Fibroblast of skin of abdomen (primary cell): ENCODE measurements at places on chromosomes 6 and 20.

DNA sequence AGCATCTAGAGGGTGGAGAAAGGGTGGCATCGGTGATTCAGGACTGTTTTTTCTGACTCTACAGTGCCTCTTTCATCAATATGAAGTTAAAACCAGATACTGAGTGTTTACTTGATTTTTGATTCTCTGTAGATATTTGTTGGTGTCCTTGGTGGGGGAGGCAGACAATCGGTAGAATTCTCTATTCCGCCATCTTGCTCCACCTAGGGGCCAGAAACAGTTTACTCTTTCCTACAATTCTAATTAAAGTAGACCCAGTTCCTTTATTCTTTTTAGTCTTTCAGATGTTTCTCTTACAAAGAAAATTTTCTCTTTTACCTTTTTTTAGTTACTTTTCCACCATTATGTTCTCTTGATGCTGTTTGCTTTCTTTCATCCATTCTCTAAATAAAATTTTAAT, 162.1 kb upstream of the RAB32 start:
- DNase-seq, result no peak

DNA sequence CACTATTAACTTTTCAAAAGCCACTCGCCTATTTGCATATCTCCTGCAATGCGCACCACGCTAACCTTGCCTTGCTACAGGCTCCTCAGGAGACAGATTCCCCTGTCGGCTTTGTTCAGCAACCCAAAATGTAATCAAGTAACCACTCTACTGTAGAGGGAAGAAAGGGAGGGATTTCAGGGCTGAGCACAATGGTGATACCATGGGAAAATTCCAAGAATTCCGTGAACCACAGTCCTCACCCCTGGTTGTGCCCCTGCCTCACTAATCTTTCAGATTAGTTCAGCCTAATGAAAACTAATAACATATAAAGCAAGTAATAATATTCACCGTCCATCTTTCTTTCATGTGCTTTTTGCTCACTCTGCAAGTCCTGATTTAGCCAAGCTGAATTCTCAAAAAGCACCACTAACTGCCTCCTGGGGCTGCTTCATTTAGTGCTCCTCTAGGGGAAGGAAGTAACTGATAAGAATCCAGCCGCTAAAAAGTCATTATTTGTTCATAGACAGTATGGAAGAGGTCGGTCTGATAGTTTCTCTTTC, 6.6 kb downstream of the CITED2 start:
- DNase-seq, result no peak

DNA sequence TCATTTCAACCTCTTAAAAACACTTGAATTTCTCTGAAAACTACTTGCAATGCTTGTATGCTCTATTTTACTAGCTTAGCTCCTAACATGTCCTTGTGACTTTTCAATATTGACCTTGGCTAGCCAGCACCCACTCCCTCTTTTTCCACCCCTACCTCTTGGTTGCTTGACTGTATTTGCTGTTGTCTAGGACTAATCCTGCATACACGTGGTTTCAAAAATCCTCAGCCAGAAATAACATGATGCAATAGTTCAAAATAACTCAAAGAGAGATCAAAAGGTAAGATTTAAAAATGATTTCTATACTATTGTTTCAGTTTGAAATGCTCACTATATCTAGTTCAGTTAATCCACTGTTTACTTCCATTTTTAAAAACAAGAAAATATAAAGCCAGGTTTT, 102.3 kb upstream of the TBX18 start:
- DNase-seq, result no peak

- DNase-seq, result peak; percentile 76
Measured at GRCh38 chr6:2237001-2237400, 8.4 kb downstream of the GMDS start.

DNA sequence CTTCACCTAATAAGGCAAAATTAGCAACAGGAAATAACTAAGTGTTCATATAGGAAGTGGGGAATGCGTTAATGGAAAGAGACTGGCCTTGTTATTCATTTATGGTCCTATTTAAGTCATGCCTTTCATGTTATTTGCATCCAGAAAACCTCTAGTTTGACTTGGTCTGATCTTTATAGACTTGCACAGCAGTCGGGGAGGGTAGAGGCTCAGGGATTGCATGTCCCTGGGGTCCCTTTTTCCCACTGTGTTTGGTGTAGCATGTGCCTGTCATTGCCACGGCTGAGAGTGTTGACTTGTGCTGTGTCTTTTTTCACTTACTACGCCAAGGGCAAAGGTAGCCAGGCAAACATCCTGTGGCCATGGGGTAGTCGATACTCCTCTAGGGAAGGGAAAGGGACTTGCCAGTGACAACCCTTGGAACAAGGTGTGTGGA, 105.4 kb upstream of the RIN2 start:
- DNase-seq, result no peak

- no peak for DNase-seq
Measured at GRCh38 chr6:98433325-98434056, 400.9 kb upstream of the POU3F2 start.

- DNase-seq, result no peak
Measured at GRCh38 chr6:151747896-151748295, 59.6 kb upstream of the ESR1 start.

DNA sequence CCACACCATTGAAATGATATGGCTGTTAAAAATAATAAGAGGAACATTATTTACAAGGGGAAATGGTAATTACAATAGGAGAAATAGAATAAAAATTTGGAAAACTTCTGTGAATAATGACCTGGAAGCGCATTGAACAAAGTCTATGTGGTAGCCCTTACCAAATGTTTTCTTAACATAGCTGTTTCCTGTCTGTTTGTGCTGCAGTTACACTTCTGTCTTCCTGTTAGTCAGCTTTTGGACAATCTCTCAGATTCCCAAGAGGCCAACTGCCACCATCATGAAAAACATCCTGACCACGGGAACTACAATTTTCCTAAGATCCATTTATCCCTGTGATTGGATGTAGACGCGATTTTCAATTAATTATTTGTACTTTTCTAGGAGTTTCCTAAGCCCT, 754.4 kb upstream of the MARCKS start:
- DNase-seq, result peak; percentile 36

DNA sequence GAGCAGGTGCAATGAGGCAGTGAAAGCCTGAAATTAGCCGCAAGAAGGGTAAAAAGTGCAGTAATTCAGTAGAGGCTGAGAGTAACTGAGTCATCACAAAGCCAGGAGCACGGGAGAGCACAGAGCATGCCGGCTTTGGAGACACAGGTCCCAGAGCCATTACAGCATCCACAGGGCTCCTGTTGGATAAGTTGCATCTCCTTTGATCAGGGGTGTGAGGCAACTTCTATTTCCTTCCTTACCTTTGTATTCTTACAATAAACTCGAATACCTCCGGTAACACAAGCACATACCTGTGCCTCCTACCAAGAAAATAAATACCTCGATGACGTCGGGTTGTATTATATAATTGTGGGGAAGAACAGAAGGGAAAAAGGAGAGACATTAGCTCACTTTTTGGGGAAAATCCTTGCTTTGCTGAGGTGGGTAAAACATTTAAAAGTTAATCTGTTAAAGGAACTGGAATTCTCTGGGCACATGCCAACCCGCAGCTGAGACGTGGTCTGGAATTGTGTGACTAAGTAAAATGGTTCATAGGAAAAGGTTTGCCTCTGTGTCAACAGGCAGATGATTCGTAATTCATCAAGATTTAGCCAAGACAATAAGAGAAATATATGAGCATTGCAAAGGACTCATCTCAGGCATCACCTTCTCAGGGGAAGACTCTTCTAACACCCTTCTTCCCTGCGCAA, 360.7 kb upstream of the ZFP64 start:
- DNase-seq, result peak; percentile 92

DNA sequence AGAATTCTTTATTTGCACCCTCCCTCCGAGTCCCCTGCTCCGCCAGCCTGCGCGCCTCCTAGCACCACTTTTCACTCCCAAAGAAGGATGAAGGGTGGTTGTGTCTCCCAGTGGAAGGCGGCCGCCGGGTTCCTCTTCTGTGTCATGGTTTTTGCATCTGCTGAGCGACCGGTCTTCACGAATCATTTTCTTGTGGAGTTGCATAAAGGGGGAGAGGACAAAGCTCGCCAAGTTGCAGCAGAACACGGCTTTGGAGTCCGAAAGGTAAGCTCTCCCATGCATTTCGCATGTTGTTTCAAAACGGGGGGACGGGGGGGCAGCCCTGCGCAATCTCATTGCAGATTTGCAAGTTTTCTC, 357 bp downstream of the PCSK2 start:
- DNase-seq, result no peak

GRCh38 chr20:16392346-16392745, 180.9 kb downstream of the KIF16B start:
- no peak for DNase-seq

DNA sequence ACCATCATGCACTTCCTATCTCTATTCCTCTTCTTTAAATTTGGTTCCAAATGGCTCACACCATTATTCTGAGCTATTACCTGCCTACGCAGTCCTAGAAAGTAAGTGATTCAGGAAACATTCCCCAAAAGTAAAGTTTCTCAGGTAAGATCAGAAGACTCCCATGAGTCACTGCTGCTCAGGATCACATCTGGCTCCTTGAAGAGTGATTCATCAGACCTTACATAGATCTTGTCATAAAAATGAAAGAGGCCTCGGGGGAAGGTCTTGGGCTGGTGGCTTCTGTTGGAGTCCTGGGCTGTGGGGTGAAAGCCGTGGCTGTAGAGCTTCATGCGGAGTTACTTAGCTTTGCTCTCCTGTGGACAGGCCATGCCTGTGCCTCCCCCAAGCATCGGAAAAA, 35.9 kb downstream of the PLG start:
- no peak for DNase-seq

GRCh38 chr6:26500102-26500501, at the start of gene BTN1A1:
Gene BTN1A1, plus strand, starts transcription at chr6:26500303. Its CDS starts 984 bp downstream, at chr6:26501287.
- DNase-seq, result no peak

- DNase-seq, result peak; percentile 36
Measured at GRCh38 chr20:62122654-62123449, 577 bp downstream of the LSM14B start.

DNA sequence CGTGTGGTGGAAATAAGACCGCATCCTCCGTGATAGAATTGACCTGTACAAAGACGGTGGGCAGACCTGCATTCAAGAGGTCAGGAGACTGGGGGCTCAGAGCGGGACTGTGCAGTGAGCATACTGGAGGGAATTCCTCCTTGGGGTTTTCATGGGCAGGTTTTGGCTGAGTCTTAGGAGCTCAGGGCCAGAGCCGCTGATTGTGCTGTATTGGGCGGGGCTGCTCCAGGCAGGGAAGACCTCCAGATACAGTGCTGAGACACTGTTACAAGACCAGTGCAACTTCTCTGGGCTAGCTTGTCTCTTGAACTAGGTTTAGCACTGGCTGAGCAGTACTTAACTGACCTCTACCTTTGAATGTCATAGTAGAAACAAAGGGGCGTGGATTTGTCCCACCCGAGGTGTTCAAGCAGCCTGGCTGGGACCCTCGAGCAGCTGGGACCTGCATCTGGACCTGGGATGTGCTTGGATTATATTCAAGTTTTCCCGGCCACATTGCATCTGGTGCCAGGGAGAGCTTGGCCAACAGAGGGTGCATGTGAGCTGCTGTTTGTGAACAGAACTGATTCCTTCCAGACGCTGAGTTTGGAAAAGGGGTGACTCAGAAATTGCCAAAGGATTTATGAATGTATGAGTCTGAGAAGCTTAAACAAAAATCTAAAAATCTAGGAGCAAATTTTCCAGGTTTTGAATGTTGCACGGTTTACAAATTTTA, 33.4 kb upstream of the SLC22A1 start:
- peak; percentile 90 for DNase-seq

DNA sequence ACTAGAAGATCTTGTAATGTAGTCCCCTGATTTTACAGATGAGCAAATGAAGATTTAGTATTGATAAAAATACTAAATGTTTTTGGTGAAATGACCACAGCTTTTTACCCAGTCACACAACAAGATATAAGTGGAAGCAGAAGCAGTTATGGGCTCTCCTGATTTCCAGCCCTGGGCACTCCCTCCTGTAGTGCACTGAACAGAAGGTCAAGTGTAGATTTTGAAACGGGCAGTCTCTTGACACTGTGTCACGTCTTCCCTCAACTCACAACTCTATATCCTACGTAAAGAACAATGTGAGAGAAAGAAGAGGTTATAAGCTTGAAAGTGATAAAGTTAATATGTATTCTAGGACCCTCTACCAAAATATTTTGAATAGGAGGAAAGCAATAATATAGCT, 23.3 kb downstream of the TMEM200A start:
- DNase-seq, result no peak

DNA sequence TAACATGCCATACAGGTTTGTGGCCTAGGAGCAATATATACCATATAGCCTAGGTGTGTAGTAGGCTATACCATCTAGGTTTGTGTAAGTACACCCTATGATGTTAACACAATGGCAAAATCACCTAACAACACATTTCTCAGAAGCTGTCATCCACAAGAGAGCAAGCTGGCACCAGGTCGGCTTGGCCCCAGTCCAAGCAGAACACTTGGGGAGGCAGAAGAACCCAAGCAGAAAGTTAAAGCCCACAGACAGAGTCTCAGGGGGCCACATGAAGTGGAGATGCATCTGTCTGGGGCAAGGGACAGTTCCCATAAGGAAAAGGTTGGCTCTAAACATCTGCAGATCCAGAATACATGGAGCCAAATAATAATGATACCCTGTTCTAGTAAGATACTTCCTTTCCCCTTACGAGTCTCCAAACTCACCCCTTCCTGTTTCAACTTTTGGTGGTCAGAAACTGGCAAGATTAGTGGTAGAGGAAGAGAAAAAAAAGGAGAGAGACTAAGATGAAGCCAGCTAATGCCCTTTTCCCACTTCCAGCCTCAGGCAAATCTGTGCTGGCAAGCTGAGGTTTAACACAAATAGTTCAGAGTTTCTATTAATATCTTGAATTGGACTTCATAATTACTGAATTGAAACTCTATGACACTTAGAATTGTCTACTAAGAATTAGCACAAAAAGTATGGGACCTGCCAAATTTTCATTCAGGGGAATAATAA, 29.5 kb downstream of the TCF21 start:
- no peak for DNase-seq

DNA sequence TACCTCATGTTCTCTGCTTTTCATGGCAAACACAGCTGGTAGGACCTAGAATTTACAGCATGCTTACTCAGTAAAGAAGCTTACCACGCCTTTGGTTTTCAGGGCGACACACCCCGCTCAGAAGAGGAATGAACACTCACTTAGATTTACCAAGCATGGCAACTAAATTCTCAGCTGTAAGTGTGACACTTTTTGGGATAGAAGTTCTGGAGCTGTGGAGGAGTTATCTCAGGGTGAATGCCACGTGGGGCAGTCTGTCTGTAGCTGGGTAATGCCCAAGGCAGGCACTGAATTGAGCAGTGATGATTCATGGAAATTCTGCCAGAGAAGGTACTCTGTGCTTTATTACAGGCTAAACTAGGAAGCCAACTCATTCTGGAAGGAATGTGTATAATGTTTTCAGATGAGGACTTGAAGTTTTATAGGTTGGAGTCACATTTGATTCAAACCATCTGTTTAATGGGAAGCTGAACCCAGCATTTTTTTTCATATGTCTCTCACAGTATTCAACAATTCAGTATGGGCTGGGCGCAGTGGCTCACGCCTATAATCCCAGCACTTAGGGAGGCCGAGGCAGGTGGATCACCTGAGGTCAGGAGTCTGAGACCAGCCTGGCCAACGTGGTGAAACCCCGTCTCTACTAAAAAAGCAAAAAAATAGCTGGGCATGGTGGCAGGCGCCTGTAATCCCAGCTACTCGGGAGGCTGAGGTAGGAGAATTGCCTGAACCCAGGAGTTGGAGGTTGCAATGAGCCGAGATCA, 3.5 kb upstream of the PRIM2 start:
- DNase-seq, result peak; percentile 99
